ENCODE measurements at places on chromosomes 16 and 17.

DNA sequence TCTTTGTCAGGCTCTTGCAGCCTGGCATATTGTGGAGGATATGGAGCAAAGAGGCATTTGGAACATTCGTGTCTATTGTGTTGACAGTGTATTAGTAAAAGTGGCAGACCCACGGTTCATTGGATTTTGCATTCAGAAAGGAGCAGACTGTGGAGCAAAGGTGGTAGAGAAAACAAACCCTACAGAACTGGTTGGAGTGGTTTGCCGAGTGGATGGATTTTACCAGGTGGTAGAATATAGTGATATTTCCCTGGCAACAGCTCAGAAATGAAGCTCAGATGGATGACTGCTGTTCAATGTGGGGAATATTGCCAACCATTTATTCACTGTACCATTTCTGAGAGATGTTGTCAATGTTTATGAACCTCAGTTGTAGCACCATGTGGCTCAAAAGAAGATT, 44.5 kb downstream of the EFCAB13 start:
- no peak for DNase-seq

DNA sequence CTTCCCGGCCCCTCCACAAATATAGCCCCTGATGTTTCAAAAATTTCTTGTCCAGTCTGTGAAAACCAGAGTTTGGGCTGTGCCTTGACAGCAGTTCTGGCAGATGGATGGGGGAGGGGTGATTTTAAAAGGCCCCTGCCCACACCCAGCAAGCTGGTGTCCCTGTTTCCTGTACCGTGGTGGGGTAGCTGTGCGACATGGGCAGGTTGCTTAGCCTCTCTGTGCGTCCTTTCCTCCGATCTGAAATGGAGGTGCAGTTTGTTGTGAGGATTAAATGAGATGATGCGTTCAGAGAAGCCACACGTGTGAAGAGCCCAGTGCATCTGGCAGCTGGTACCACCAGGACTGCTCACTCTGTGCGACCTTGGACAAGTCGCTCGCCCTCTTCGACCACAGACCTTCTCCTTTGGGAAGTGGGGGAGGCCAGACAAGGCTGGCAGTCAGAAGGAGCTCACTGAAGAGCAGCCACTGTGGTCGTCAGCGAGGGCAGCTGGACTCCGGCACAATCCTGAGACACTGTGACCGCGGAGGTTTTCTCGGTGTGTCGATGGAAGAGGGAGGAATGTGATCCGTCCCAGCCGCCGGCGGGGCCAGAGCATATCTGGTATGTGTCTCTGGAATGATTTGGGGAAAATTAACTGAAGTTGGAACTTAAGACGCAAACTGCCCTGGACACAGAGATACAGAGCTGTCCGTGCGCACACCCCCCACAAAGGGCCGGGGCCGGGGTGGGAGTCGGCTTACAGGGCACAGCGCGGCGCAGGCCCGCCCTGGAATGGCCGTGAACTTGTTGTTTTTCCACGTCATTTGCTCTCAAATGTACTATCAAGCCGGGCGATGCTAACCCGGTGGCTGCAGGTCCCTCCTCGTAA, 721 bp upstream of the WFIKKN2 start:
- DNase-seq: no peak

DNA sequence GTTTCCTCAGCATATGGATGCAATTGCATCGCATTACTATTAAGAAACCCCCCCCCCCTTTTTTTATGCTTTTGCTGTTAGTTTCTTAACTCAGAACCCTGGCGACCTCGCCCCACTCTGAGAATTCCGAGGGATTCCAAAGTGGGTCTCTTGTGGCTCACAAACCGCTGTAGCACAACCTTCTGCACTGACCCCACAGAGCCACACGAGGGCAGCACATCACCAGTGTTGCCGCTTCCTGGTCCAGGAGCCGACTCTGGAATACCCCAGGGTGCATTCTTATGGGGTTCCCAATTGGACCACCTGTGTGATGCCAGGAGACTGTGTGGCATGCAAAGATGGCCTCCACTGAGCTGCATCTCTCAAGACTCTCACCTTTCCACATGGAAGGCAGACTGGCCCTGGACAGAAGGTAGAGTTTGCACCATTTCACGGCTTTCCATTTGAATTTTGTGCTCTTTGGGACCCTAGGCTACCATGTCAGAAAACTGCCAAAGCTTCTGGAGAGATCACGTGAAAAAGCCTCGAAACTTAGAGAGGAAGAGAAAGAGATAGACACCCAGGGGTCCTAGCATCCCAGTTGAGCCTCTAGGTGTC, 432.7 kb upstream of the ASIC2 start:
- peak; percentile 49 for DNase-seq

DNA sequence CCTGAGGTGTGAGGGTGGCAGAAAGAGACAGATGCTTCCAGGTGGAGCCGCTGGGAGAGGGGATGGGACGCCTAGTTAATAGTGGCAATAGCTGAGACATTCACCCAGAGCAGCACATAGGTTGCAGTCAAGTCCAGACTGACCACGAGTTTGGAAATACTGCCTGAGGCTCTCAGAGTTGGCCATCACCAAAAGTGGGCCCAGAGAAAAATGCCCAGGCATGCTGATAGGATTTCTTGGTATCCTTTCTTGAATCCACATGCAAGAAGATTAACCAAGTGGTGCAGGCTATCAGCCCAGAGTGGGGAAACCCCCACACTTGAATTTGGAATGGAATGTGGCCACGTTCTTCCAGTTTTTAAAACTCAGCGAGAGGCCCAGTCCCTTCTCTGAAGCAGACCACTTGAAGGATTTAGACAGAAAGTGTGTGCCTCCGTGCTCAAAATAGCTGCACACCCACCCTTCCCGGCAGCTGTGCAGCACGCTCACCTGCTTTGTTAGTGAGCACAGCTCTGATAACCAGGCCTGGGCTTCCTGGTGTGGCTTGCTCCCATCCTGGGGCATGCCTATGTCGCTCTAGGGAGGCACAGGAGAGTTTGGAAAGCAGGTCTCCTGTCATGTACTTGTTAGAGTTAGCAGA, 35.7 kb downstream of the PLD6 start:
- DNase-seq: no peak

DNA sequence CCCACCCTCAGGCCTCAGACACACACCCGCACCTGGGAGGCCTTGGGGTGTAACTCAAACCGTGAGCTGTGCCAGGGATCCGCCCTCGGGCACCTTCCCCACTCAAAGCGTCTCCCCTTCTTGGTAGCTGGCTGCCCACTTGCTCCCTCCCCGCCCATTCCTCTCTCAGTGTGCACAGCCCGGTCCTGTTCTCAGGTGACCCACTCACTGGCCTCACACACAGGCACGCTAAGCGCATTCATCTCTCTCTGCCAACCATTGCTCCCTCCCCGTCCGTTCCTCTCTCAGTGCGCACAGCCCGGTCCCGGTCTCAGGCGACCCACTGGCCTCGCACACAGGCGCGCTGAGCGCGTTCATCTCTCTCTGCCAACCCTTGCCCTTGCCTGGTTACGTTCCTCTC, 20.8 kb downstream of the WDR45B start:
- no peak for DNase-seq

DNA sequence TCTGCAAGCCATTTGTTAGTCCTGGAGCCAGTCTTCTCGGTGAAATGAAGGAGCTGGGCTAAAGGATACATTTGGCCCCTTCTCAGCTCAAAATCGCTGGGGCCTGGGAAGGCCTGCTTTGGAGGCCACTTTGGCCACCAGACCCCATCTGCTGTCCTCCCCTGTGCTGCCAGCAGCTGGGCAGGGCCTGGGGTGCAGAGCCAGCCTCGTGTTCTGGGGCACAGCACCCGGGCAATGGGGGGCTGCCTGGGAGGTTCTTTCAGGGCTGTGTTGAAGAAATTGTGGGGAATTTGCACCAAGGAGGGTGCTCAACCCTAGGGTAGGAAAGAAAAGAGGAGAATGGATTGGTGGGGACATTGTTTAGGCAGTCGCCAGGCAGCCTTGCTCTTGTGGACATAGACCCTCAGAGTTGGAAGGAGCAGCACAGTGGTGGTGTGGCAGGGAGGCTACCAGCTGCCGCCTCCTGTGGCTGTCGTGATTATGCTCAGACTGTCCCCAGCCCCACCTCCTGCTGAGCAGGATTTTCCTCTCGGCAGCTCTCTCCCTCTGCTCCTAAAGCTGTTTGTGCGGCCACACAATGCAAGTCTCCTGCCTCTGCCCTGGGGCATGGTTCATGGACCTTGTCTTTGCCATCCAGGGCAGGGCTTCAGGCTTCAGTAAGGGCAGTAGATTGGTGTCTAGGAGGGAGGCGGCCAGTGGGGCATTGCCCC, 174.8 kb downstream of the NTN1 start:
- no peak for DNase-seq

DNA sequence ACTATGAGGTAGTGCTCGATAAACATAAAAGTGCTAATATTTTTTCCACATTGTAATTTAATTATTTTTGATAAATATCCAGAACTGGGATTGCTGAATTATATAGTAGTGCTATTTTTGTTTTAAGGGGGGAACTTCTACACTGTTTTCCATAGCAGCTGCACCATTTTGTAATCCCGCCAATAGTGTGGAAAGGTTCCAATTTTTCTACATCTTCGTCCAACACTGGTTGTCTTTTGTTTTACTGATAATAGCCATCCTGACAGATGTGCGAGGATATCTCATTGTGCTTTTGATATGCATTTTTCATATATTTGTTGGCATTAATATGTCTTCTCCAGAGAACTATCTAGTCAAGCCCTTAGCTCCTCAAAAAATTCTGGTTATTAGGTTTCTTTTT, 259.6 kb upstream of the KCNJ16 start:
- no peak for DNase-seq

DNA sequence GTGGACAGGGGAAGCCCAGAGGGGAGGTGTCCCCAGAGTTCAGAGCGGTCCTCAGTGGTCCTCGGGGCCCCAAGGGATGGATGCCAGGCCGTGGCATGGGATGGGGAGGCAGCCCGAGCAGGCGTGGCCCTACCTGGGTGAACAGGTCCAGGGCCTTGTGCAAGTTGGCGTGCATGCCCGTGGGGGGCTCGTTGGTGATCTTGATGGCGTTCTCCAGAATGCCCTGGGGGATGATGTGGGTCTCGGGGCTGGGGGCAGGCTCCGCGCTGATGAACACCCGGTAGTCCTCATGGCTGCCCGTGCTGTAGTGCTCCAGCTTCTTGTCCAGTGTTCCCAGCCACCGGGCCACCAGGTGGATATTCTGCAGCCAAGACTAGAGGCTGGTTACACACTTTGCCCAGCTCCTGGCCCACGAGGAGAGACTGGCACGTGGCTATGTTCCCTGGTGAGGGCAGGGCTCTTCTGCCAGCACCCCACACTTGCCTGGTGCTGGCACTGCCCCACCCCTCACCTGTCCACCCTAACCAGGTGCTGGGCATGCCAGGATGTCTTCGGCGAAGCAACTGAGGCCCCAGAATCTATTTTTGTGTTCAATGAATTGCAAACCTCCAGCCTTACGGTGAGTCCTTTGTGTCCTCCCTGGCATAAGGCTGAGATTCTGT, 59.2 kb downstream of the PGS1 start:
- no peak for DNase-seq

GRCh38 chr16:17827313-17827712, 356.6 kb upstream of the XYLT1 start:
- no peak for DNase-seq

GRCh38 chr16:56300891-56301850, 109.9 kb downstream of the GNAO1 start:
- DNase-seq: no peak

GRCh38 chr17:34254651-34255380, at the start of gene CCL2:
Gene CCL2, plus strand, starts transcription at chr17:34255285. Its CDS starts 65 bp downstream, at chr17:34255350.
- no peak for DNase-seq

DNA sequence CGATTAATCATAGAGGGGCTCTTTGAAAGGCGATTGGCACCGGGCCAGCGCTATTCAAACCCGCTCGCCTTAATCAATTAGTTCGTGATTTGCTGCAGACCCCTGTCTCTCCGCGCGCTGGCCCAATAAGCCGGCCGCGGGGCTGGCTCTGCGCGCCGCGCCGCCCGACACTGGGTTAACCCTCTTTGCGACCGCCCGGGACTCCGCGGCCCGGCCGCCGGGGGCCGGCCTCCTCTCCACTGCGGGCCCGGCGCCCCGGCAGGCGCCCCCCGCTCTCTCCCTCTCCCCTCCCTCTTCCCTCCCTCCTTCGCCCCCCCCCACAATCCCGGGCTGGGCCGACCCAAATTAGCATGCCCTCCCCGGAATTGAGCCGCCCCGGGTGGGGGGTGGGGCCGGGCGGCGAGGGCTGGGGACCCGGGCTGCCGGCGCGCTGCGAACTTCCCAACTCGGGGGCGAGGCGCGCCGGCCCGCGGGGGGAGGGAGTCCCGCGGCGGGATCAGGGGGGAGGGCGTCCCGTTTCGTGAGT, 428 bp upstream of the SALL1 start:
- DNase-seq: no peak

- no peak for DNase-seq
Measured at GRCh38 chr16:72657791-72658190, 390.1 kb downstream of the ZFHX3 start.

- DNase-seq: peak; percentile 94
Measured at GRCh38 chr17:74961657-74962350, 10.8 kb downstream of the HID1 start.

GRCh38 chr16:81444448-81445121, at the start of gene CMIP:
Gene CMIP, plus strand, starts transcription at chr16:81444808.
- DNase-seq: peak; percentile 86

DNA sequence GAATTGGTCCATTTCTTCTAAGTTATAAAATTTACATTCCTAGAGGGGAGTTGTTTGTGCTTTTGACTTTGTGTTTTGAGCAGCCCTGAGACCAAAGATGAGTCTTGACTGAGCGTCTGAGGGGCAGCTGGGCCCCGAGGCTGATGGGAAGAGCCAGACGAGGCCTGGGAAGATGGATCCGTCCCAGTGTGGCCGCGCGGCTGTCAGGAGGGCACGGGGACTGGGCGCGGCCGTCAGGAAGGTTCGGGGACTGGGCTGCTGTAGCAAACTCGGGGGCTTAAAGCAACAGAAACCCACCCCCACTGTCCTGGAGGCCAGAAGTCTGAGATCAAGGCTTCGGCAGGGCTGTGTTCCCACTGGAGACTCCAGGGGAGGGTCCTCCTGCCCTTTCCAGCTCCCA, 38.2 kb upstream of the GNG13 start:
- DNase-seq: no peak

DNA sequence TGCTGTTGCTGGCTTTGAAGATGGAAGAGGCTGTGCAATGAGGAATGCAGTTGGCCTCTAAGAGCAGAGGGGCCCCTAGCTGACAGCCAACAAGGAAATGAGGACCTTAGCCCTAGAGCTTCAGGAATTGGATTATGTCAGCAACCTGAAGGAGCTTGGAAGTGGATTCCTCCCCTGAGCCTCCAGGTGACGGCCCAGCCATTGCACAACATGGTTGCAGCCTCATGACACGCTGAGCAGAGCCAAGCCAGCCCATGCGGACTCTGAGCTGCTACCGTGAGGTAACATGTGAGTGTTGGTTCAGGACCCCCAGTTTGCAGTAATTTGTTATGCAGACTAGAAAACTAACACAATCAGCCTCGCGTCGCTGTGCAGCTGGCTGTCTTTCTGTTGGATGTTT, 20.2 kb downstream of the CCDC42 start:
- no peak for DNase-seq

Measured in stimulated activated CD8-positive, alpha-beta memory T cell treated with anti-CD3 and anti-CD28 coated beads, Interleukin-4, amount 100 ng/mL, for 48 hours (primary cell).